ENCODE measurements at places on chromosomes 3 and 15. TPM values are rescaled to one million over a fixed set of nuclear protein-coding genes. Genes with fewer than 3 reads are reported as not detected.

GRCh38 chr15:93063262-93063671 lies 25.7 kb downstream of the RGMA start:
- no peak for DNase-seq
- peaks cover 14% of the 10 kb centered on the region for H3K27me3 ChIP-seq
- H3K4me1 ChIP-seq = peaks cover 55% of the 10 kb centered on the region
- H3K36me3 ChIP-seq = no peaks in the 10 kb centered on the region

- no peaks in the 10 kb centered on the region for H3K36me3 ChIP-seq
- H3K27me3 ChIP-seq = peaks cover 11% of the 10 kb centered on the region
- H3K4me3 ChIP-seq = peak within 1 kb of the TSS; percentile 81
- peak; percentile 80 for DNase-seq
Observed at GRCh38 chr3:9769426-9770275, at the start of gene CAMK1. CAMK1 (minus strand) TSS chr3:9769947; CDS start chr3:9767749, 2,198 bp downstream.

- H3K27ac ChIP-seq = no peak overlapping the region
- peaks cover 13% of the 10 kb centered on the region for H3K4me1 ChIP-seq
- no peaks in the 10 kb centered on the region for H3K27me3 ChIP-seq
- H3K36me3 ChIP-seq = peaks cover 5% of the 10 kb centered on the region
- no peak overlapping the region for H3K4me3 ChIP-seq
Observed at GRCh38 chr3:181455276-181455675, 256.4 kb upstream of the SOX2 start.

GRCh38 chr15:25238716-25239470 lies 199.9 kb downstream of the UBE3A start:
- H3K4me1 ChIP-seq = no peaks in the 10 kb centered on the region
- DNase-seq = no peak
- H3K27ac ChIP-seq = no peak overlapping the region

DNA sequence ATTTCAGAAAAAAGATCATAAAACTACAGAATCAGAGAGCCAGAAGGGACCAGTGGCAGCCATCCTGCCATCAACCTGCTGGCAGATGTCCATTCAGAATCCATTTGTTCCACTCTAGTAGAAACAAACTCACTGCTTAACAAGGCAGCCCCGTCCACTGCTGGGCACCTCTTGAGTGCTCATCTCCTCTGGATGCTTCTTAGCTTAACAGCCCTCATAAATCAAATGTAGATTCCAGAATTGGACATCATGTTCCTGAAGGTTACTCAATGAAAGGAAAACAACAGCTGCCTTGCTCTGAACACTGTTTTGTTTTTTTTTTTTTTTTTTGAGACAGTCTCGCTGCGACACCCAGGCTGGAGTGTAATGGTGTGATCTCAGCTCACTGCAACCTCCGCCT lies 37.3 kb downstream of the ABCC5 start:
- peaks cover 5% of the 10 kb centered on the region for H3K27me3 ChIP-seq
- H3K36me3 ChIP-seq = no peaks in the 10 kb centered on the region
- peak overlapping the region; percentile 69 for H3K27ac ChIP-seq
- DNase-seq = no peak

- no peak overlapping the region for H3K4me3 ChIP-seq
- H3K36me3 ChIP-seq = peaks cover 3% of the 10 kb centered on the region
- H3K27ac ChIP-seq = peak overlapping the region; percentile 18
- peaks cover 12% of the 10 kb centered on the region for H3K4me1 ChIP-seq
Observed at GRCh38 chr3:139601191-139601961, 61.8 kb upstream of the RBP1 start.

DNA sequence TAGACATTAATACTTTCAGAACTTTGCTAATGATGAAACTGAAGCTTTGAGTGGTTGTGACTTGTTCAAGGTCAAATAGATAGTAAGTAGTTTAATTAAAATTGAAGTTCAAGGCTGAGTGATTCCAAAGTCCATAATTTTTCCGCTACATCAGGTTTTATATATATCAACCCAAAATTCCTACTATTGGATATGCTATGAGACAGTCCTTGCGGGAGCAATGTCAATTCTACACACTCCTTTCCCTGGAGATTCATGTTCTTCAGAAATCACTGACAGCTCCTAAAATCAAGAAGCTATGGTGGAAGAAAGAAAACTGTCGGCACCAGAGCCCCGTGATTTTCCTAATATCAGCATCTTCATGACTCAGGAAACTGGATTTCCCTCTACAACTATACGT lies 167.6 kb downstream of the EPHA3 start:
- no peaks in the 10 kb centered on the region for H3K36me3 ChIP-seq
- H3K27me3 ChIP-seq = peaks cover 3% of the 10 kb centered on the region
- no peak for DNase-seq
- H3K4me3 ChIP-seq = no peak overlapping the region
- H3K27ac ChIP-seq = no peak overlapping the region
- peaks cover 6% of the 10 kb centered on the region for H3K4me1 ChIP-seq

GRCh38 chr3:64983583-64984359 lies 296.0 kb upstream of the ADAMTS9 start:
- H3K4me1 ChIP-seq = no peaks in the 10 kb centered on the region
- H3K36me3 ChIP-seq = no peaks in the 10 kb centered on the region
- H3K4me3 ChIP-seq = no peak overlapping the region
- no peaks in the 10 kb centered on the region for H3K27me3 ChIP-seq

DNA sequence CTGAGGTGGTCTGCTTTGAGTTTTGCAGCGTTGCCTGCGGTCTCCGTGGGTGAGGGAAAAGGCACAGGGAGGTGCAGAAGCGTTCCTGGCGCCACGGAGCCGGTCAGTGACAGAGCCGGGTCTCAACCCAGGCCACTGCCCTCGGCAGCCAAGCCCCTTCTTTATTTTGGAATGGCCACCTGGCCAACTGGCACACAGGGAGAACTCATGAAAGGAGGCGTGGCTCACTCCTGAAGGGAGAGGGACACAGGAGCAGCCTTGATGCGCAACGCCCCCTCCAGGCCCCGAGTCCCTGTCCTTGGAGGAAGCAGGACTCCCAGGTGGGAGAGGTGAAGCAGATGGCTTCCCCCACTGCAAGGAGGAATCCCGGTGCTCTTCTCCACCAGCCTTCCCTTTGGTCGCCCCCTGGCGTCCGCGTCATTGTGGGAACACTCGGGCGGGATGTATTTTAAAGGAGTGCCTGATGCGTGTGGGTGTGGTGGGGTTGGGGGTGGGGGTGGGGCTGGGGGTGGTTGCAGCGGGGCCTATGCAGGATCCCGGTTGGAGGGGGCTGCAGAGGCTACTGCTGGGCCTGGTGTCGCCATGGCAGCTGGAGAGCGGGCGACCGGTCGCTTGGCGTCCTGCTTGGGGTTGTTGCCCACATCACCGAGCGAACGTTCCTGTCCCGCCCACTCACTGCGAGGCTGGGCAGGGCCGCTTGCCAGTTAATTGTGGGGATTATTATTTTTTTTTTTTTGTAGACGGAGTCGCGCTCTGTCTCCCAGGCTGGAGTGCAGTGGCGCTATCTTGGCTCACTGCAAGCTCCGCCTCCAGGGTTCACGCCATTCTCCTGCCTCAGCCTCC lies 32.6 kb downstream of the APBA2 start:
- peak overlapping the region; percentile 15 for H3K4me3 ChIP-seq
- peaks cover 8% of the 10 kb centered on the region for H3K36me3 ChIP-seq
- H3K4me1 ChIP-seq = peaks cover 23% of the 10 kb centered on the region
- DNase-seq = peak; percentile 86
- H3K27ac ChIP-seq = peak overlapping the region; percentile 49
- H3K27me3 ChIP-seq = peaks cover 7% of the 10 kb centered on the region

DNA sequence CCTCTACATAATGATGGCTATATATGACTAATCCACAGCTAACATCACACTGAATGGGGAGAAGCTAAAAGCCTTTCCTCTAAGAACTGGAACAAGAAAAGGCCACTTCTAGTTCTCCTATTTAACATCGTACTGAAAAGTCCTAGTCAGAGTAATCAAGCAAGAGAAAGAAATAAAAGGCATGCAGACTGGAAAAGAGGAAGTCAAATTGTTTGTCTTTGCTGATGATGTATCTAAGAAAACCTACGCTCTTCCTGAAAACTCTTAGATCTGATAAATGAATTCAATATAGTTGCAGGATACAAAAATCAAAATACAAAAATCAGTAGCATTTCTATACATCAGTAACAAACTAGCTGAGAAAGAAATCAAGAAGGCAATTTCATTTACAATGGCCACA lies 116.9 kb downstream of the TP63 start:
- no peaks in the 10 kb centered on the region for H3K27me3 ChIP-seq
- no peaks in the 10 kb centered on the region for H3K36me3 ChIP-seq
- no peaks in the 10 kb centered on the region for H3K4me1 ChIP-seq
- DNase-seq = no peak

- H3K4me3 ChIP-seq = no peak overlapping the region
- DNase-seq = no peak
- no peak overlapping the region for H3K27ac ChIP-seq
- H3K36me3 ChIP-seq = no peaks in the 10 kb centered on the region
Observed at GRCh38 chr3:4060064-4060463, 243.1 kb upstream of the SETMAR start.

GRCh38 chr3:112351036-112351435 lies 18.1 kb downstream of the CD200 start:
- peaks cover 69% of the 10 kb centered on the region for H3K4me1 ChIP-seq
- peaks cover 3% of the 10 kb centered on the region for H3K27me3 ChIP-seq
- H3K36me3 ChIP-seq = peaks cover 9% of the 10 kb centered on the region
- peak overlapping the region; percentile 54 for H3K27ac ChIP-seq

GRCh38 chr3:142086581-142087090 lies 62.7 kb downstream of the TFDP2 start:
- no peaks in the 10 kb centered on the region for H3K4me1 ChIP-seq
- no peak overlapping the region for H3K4me3 ChIP-seq

- no peak for DNase-seq
- no peak overlapping the region for H3K27ac ChIP-seq
- H3K4me1 ChIP-seq = no peaks in the 10 kb centered on the region
Observed at GRCh38 chr3:196654735-196655090, 15.2 kb downstream of the NRROS start.

- H3K36me3 ChIP-seq = peaks cover 7% of the 10 kb centered on the region
- no peaks in the 10 kb centered on the region for H3K4me1 ChIP-seq
- DNase-seq = no peak
- no peak overlapping the region for H3K27ac ChIP-seq
- no peaks in the 10 kb centered on the region for H3K27me3 ChIP-seq
Observed at GRCh38 chr3:30475809-30476178, 130.6 kb upstream of the TGFBR2 start.

DNA sequence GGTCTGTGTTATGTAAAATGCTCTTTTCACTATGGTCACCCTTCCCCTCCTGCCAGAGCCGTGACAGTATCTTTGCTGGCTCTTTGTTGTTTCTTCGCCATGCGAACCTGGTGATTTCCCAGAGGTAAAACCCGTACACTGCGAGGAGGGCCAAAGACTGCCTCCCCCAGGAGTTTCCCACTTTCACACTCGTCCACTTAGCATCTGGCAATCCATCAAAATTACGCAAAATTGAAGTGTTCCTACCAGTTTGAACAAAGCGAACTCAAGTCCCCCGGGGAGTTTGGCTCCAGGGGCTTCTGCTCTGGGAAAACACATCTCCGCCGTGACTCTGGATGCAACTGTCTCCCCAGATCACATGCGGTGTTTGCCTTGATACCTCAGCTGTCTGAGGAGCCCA lies 239.9 kb downstream of the FAM43A start:
- H3K27me3 ChIP-seq = no peaks in the 10 kb centered on the region
- H3K27ac ChIP-seq = no peak overlapping the region
- H3K4me3 ChIP-seq = no peak overlapping the region
- DNase-seq = no peak
- H3K4me1 ChIP-seq = peaks cover 5% of the 10 kb centered on the region

- H3K4me3 ChIP-seq = no peak overlapping the region
- H3K27me3 ChIP-seq = peaks cover 4% of the 10 kb centered on the region
- DNase-seq = no peak
- no peaks in the 10 kb centered on the region for H3K36me3 ChIP-seq
- peaks cover 18% of the 10 kb centered on the region for H3K4me1 ChIP-seq
Observed at GRCh38 chr3:117610156-117610555, 900.6 kb downstream of the TUSC7 start.

DNA sequence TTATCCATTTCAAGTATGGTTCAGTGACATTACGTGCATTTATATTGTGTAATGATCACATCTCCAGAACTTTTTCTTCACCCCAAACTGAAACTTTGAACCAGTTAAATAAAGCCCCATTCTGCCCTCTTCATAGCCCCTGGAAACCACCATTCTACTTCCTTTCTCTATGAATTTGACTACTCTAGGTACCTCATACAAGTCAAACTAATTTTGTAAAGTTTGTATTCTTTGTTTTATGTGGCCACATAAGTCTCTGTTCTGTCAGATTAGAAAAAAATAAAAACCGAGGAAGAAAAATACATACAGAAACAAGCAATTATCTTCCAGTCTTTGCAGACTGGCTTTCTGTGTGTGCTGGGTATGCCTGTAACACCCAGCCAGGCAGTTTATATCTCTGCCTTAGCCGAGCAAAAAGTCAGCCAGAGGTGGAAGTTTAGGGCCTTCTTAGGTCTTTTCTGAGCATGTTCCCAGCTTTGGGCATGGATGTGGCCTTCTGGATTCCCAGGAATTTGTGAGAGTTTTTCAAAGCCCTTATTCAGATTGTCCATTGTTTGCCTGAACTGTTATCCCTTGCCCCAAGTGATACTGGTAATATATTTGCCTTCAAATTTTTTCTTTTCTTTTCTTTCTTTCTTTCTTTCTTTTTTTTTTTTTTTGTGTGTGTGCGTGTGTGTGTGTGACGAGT lies 6.0 kb upstream of the GRAMD1C start:
- H3K4me3 ChIP-seq = no peak overlapping the region
- H3K27ac ChIP-seq = no peak overlapping the region
- no peak for DNase-seq
- no peaks in the 10 kb centered on the region for H3K36me3 ChIP-seq

GRCh38 chr3:59704292-59704691 lies 654.5 kb upstream of the CFAP20DC start:
- H3K27me3 ChIP-seq = peaks cover 1% of the 10 kb centered on the region
- DNase-seq = no peak
- H3K4me3 ChIP-seq = no peak overlapping the region
- H3K4me1 ChIP-seq = peaks cover 2% of the 10 kb centered on the region
- H3K27ac ChIP-seq = no peak overlapping the region

- no peak overlapping the region for H3K4me3 ChIP-seq
- no peak overlapping the region for H3K27ac ChIP-seq
- no peaks in the 10 kb centered on the region for H3K27me3 ChIP-seq
Observed at GRCh38 chr3:167899093-167899492, 163.6 kb downstream of the SERPINI1 start.

- no peak overlapping the region for H3K4me3 ChIP-seq
- H3K36me3 ChIP-seq = peaks cover 36% of the 10 kb centered on the region
- peaks cover 6% of the 10 kb centered on the region for H3K4me1 ChIP-seq
- H3K27ac ChIP-seq = no peak overlapping the region
- peaks cover 2% of the 10 kb centered on the region for H3K27me3 ChIP-seq
Observed at GRCh38 chr15:80473286-80474223, 69.4 kb downstream of the ARNT2 start.

The MGLL gene
- total RNA-seq = 10.3 TPM

The CTXND1 gene
- total RNA-seq = 0.39 TPM

The SUCNR1 gene
- total RNA-seq = not detected

The LRRN1 gene
- 127 TPM for total RNA-seq

The MTHFS gene
- total RNA-seq = 3.8 TPM

The COL6A6 gene
- 0.25 TPM for total RNA-seq

The KLHL40 gene
- 0.44 TPM for total RNA-seq

The NLGN1 gene
- total RNA-seq = 50.2 TPM

The CLDN11 gene
- 0.44 TPM for total RNA-seq

All from glutamatergic neuron (in vitro differentiated cells).